ENCODE measurements at places on chromosomes 4 and X.
A peak's percentile ranks its signal among the peaks of the same experiment; 100 is the strongest.

GRCh38 chrX:94662689-94663088 lies 988.7 kb downstream of the FAM133A start:
- no peak for DNase-seq

GRCh38 chrX:41389311-41389888 lies 55.4 kb downstream of the DDX3X start:
- no peak for DNase-seq

GRCh38 chr4:186685767-186686183 lies 37.9 kb downstream of the FAT1 start:
- no peak for DNase-seq

GRCh38 chr4:14222377-14223029 lies 595.0 kb upstream of the BOD1L1 start:
- no peak for DNase-seq

DNA sequence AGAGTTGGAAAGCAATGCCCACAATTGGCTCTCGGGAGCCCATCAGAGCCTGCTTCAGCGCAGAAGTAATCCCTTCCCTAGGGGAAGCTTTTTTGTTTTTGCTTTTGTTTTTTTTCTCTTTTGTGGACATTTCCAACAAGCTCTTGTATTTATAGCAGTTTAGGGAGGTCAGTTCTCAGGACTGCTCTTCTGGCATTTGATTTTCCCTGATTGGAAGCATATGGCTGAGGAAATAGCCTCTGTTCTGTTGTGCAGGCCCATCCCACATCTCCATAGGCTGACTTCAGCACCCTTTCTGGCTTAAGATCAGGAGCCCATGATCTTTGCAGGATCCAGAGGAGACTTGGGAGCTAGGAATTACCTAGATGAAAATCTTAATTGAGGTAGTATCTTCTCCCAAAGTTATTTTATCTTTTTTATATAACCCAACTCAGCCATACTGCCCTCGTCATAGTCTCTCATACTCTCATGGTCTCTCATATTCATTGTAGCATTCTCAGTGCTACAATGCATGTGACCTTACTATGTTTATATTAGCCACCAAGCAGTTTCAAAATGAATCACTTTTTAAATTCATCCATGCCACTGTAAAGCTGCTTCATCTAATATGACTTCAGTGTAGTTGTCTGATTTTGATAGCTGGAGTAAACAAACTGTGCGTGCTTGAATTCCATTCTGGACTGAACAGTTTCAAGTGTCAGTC lies 16.7 kb downstream of the PAGE4 start:
- no peak for DNase-seq

- no peak for DNase-seq
Observed at GRCh38 chr4:89129080-89129640, 17.8 kb downstream of the TIGD2 start.

GRCh38 chr4:83381173-83381572 lies 46.5 kb upstream of the HPSE start:
- no peak for DNase-seq

DNA sequence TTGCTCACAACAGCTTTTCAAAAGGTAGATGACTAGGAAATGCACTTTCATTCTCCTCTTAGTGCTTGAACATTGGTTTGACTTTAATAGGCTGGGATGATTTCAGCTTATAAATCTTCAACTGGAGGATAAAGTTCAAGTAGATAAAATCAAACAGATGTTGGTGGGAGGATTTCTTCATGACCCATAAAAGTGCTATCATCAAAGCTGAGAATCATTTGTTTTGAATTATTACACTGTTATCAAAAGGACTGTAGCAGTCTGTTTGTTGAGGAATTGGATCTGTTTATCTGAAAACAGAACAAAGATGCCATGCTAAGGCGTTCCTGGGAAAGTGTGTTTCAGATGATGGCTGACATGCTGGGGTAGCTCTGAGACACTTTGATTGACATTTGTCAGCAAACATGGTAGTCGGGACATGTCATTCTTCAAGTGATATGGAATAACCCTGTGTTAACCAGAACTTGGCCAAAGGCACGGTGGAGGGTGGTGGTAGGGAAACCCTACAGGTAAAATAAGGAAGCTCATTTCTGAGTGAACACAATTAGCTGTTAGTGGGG lies 304.0 kb upstream of the PITX2 start:
- no peak for DNase-seq

DNA sequence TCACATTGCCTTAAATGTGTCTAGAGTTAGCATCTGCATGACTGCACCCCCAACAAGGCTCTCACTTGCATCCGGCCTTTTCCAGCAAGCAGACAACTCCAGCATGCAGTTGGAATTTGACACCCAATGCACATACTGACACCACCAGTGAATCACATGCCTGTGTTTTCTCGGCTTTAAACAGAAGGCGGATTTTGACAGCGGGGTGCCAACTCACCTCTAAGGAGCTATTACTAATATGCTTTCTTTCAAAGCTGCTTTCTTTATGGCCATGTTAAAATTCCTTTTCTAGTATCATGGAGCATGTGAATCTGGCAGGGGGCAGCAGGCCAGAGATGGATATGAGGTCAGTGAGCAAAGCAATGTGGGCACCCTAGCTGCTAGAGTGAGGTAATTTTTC lies 78.0 kb upstream of the CLNK start:
- DNase-seq = no peak

GRCh38 chr4:139769364-139769763 lies 103.7 kb downstream of the MGST2 start:
- no peak for DNase-seq

DNA sequence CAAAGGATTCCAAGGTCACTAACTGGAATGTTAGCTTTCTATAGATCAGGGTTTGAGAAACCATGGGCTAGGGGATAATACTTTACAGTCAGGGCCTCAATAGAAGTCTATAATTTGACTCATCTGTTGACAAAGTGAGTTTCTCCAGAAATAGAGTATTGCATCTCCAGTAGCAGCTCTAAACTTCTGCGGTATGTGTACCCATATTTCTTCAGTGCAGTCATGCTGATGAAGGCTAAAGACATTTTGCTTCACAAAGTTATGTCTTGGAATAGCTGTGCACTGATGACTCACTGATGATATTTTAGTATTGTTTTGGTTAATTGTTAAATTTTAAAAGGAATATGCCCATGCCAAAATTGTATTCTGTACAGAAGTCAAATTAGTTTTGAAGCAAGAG lies 464.9 kb upstream of the AMOT start:
- peak; percentile 39 for DNase-seq

DNA sequence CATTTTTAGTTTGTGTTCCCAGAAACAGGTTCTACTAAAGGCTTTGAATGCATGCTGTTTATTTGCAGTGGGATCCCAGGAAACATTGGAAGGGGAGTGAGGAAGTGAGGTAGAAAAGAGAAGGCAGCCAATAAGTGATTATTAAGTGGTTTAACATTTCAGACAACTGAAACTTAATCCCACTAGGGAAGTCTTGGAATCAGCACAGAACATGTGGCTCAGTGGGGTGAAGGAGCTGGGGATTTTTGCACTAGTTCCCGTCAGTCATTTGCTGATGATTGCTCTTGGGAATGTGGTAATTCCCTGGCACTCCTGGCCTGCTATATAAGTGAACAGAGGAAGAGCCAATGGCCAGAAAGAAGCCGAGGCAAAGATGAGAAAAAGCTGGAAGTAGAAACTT lies 1053.0 kb upstream of the IGFBP7 start:
- no peak for DNase-seq

DNA sequence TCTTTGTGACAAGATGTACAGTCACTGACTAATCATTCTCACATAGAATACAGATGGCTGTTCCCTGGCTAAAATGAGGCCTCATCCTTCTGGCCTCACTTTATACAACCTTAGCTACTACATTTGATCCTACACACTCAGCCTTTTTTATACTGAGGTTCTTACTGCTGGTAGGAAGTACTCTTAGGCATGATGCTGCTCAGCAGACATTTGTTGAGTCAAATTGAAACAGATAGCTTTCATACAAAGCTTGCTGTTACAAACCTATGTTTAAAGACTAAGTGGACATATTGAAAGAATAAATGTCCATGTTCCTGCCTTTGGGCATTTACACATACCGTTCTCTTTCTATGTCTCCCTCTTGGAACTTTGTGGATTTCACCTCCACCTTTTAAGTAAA lies 154.9 kb downstream of the NPFFR2 start:
- no peak for DNase-seq

- DNase-seq = no peak
Observed at GRCh38 chrX:19549838-19550237, 34.5 kb upstream of the MAP3K15 start.

- no peak for DNase-seq
Observed at GRCh38 chr4:123113155-123113554, 190.8 kb upstream of the NUDT6 start.

DNA sequence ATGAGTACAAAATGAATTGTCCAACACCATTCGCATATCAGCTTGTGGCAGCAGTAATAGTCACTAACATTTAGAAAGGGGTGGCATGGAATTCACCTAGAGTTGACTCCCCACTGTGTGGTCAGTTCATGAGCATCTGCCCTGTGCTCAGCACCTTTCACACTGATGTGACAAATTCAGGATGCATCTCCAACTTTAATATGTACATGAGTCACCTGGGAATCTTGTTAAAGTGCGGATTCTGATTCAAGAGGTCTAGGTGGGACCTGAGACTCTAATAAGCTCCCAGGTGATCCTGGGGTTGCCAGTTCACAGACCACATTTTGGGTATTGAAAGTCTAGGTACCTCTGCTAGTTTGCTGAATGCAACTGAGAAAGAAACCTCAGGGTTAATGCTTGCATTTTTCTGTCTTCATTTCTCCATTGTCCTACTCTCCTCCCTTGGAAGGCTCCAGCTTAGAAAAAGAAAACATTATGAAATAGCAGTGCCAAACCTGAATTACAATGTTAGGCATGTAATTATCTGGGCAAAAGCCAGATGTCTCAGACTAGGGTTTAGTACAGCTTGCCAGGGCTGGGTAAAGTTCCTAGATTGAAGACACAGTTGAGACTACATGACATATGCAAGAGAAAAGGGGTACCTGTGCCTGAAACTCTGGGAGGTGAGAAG lies 32.7 kb downstream of the TMSB4X start:
- DNase-seq = no peak

- no peak for DNase-seq
Observed at GRCh38 chrX:44898411-44899221, 25.6 kb downstream of the KDM6A start.

GRCh38 chr4:73875401-73875800 lies 6.2 kb downstream of the CXCL1 start:
- DNase-seq = no peak

DNA sequence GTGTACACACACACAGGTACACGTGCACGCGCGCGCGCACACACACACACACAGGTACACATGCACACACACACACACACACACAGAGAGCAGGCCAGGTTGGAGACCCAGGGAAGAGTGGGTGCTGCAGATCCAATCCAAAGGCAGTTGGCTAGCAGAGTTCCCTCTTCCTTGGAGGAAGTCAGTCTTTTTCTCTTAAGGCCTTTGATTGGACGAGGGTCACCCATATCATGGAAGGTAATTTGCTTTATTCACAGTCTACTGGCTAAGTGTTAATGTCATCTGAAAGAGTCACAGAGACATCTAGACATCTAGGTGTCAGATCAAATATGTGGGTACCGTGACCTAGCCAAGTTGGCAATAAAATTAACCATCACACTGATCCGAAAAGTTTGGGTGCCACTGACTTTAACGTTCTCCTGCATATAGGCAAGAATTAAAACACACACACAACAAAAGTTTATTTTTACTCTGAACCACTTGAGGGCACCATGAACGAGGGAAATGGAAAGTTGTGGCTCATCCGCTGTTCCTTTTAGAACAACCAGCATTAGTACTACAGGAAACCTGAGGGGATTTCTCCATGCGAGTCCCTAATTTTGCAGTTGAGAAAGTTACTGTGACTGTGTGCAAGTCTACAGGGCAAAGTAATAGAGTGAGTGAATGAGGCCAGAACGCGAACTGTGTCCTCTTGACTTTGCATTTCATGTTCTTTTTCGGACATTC lies 66.0 kb upstream of the STOX2 start:
- DNase-seq = no peak

GRCh38 chr4:83371936-83372335 lies 37.3 kb upstream of the HPSE start:
- DNase-seq = no peak

DNA sequence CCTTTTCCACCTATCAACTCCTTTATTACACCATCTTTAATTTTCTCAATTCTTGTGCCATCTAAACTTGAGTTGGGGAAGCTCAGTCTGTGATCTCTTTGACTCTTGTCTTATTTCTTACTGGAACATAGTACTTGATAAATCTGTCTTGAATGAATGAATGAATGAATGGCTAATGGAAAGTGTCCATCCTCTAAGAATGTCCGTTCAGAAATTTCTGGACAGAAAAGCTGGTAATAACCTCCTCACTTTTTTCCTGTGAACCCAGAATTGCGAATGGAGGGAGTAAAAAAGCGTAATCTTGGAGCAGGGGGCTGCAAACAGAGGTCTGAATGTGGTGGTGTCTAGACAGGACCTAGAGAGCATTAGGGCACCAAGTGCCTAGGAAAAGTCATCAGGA lies 9.4 kb upstream of the CLTRN start:
- no peak for DNase-seq

DNA sequence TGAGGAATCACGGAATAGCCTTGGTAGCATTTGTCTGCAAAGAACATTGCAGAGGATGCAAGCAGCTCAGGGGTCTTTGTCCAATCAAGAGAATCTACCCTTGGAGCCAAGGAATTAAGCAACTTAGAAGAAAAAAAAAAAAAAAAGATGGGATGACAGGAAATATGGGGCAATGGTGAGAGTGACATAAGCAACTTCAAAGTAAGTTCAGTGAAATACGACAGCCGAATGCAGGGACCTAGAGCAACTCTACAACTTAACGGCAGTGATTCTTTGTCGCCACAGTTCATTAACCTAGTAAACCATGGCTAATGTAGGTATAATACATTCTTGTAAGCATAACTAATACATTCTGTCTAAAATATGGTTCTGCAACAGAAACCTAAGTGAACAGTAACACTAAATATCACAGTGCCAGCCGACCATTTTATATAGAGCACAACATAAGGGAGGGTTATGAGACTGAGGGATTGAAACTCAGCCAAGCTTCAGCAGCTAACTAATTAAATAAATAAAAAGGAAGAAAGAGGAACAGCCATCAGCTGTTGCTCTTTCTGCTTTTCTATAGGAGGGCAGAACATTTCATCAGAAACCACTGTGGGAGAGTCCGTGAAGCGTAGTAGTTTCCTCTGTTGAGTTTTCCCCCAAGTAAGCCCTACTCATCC lies 74.7 kb downstream of the PPARGC1A start:
- DNase-seq = no peak

GRCh38 chrX:19121898-19122640 lies at the start of gene ADGRG2:
TSS of gene ADGRG2 (minus strand) at chrX:19122468. CDS start at chrX:19068834, 53,634 bp downstream.
- no peak for DNase-seq

DNA sequence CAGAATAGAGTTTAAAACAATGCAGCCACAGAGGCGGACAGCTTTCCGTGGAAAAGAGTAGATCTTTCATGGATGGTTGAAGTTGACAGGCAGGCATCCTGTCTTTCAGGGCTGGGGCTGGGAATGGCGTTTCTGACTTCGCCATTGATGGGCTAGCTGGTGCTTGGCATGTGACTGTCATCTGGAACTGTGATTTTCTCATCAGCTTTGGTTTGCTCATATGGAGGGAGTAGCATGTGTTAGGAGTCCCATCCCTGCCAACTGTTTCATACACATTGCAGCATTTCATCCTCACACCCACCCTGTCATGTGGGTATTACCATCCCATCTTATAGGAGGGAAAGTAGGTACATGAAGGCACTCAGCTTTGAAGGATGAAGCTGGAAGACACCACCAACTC lies 49.2 kb upstream of the STX18 start:
- no peak for DNase-seq

All from AG09319 (cell line).